Uterus (tissue), 4 donors: ENCODE measurements at places on chromosomes 5 and 9. TPM values are rescaled to one million over a fixed set of nuclear protein-coding genes. Genes with fewer than 3 reads are reported as not detected.
A peak's percentile ranks its signal among the peaks of the same experiment; 100 is the strongest.

The SLC46A2 gene
- not detected for total RNA-seq

The S1PR3 gene
- 42.1 TPM for total RNA-seq

The TRMT10B gene
- 4.8 TPM for total RNA-seq

The CMBL gene
- total RNA-seq, result 2.6 TPM

The PTGDS gene
- total RNA-seq, result 13.5 TPM

DNA sequence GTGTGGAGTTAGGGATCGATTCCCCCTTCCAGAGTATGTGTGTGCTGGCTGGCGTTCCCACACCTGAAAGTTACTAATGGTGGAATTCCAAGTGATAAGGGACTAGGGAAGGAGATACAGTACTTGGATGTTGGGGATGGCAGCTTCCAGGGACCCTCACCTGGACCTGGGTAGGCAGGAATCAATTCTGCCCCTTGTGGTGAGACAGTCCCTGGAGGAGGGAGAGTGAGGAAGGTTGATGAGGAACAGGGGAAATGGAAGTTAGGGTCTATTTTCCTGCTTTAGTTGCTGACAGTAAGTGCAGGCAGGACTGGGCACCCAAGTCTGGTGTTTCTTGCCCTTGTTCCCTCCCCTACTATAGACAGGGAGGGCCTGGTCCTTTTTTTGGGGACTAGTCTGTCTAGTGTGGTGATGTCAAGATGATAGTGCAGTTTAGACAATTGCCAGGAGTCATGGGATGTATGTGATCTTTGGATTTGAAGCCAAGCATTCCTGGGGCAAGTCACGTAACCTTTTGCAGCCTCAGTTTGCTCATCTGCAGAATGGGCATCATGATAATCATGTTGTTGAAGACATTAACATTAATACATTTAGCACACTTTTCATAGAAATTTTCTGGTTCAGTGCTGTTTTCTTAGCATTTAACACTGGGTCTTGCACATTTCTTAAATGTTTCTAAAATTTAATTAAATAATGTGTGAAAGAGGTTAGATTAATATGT, 51.7 kb downstream of the DAB2IP start:
- no peak for DNase-seq
- H3K27ac ChIP-seq, result no peak overlapping the region
- no peak overlapping the region for H3K4me3 ChIP-seq
- no peaks in the 10 kb centered on the region for H3K27me3 ChIP-seq
- H3K36me3 ChIP-seq, result no peaks in the 10 kb centered on the region

DNA sequence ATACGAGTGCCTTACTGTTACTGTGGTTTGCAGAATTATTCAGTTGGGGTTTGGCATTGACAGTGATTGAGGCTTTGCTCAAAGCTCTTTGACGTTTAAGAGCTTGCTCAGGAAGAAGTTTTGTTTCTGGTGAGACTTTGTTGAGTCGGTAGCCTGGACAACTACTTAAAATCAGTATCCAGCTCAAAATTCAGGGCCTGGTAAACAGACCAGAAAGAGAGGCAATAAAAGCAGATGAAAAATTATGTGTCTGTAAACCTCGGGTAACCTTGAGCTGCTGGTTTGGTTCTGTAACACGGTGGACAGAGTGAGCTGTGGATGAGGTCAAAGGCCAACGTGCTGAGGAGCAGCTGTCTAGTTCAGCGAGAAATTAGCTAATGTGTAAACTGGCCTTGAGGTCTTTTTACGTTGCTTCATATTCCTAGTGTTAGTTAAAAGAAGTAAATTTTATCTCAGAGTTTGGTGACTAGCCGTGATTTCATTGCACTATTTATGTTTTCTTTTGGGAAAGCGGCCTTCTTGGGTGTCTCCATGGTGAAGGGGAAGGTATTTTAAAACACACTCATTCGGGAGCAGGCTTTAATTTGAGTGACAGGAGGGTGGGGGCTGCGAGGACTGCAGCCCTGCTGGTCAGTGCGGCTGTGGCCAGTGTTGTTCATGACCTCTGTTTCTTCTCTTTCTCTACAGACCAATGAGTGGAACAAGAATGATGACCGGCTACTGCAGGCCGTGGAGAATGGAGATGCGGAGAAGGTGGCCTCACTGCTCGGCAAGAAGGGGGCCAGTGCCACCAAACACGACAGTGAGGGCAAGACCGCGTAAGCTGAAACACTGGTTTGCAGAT, 82.0 kb upstream of the TTC23L start:
- DNase-seq, result peak; percentile 59

GRCh38 chr9:99811598-99812383, 9.9 kb upstream of the NR4A3 start:
- no peaks in the 10 kb centered on the region for H3K4me1 ChIP-seq
- H3K4me3 ChIP-seq, result no peak overlapping the region
- no peak for DNase-seq
- H3K27me3 ChIP-seq, result no peaks in the 10 kb centered on the region
- H3K27ac ChIP-seq, result no peak overlapping the region

- H3K4me3 ChIP-seq, result no peak overlapping the region
- DNase-seq, result no peak
- no peaks in the 10 kb centered on the region for H3K27me3 ChIP-seq
- no peaks in the 10 kb centered on the region for H3K4me1 ChIP-seq
- H3K36me3 ChIP-seq, result no peaks in the 10 kb centered on the region
These were observed 400.9 kb upstream of the IRX1 start for GRCh38 chr5:3194684-3195083.

GRCh38 chr9:117073539-117074341, 341.1 kb downstream of the ASTN2 start:
- DNase-seq, result no peak
- H3K27ac ChIP-seq, result no peak overlapping the region
- no peaks in the 10 kb centered on the region for H3K36me3 ChIP-seq
- no peaks in the 10 kb centered on the region for H3K4me1 ChIP-seq
- no peaks in the 10 kb centered on the region for H3K27me3 ChIP-seq
- no peak overlapping the region for H3K4me3 ChIP-seq

GRCh38 chr9:34655394-34655793, 3.4 kb downstream of the IL11RA start:
- no peak for DNase-seq
- no peak overlapping the region for H3K4me3 ChIP-seq
- H3K4me1 ChIP-seq, result no peaks in the 10 kb centered on the region
- H3K36me3 ChIP-seq, result no peaks in the 10 kb centered on the region
- no peaks in the 10 kb centered on the region for H3K27me3 ChIP-seq

DNA sequence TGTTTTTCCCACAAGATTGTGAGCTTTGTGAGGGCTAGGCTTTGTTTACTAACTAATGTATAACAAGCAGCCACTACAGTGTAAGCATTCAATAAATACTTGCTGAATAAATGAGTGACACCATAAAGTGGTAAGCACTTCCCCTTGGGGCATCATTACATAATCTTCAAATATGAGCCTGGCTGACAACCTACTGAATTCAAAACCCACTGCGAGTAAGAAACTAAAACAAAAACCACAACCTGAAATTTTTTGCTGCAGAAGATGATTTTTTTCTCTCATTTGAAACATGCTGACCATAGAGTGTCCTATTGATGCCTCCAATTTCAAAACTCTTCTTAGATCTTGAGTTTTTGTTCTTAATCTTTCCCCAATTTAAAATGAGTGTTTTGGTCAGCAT, 331.3 kb upstream of the CCNG1 start:
- DNase-seq, result no peak
- no peak overlapping the region for H3K4me3 ChIP-seq
- H3K27ac ChIP-seq, result no peak overlapping the region
- H3K27me3 ChIP-seq, result no peaks in the 10 kb centered on the region

GRCh38 chr9:112774006-112774996, 23.7 kb downstream of the SNX30 start:
- no peaks in the 10 kb centered on the region for H3K4me1 ChIP-seq
- no peak for DNase-seq
- no peak overlapping the region for H3K27ac ChIP-seq
- no peaks in the 10 kb centered on the region for H3K36me3 ChIP-seq
